ENCODE measurements at places on chromosomes 3 and 15.

GRCh38 chr15:56244038-56244810, 545 bp upstream of the RFX7 start:
- DNase-seq, result peak; percentile 69

DNA sequence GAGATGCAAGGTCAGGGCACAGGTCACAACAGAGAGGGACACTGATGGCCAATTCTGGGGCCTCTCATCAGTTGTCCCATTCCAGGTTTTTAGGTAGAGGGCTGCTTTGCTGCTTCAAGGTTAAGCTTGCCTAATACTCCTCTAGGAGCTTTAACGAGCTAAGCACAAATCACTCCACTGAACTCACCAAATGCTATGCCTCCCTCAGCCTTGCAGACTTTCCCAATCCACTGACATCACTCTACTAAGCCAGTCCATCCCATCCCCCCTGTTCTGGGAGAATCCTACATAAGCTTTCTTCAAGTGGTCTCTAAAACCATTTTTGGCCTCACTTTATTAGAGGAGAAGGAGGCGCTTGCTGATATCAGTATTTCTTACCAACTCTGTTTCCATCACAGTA, 24.8 kb upstream of the PDCD6IP start:
- no peak for DNase-seq

DNA sequence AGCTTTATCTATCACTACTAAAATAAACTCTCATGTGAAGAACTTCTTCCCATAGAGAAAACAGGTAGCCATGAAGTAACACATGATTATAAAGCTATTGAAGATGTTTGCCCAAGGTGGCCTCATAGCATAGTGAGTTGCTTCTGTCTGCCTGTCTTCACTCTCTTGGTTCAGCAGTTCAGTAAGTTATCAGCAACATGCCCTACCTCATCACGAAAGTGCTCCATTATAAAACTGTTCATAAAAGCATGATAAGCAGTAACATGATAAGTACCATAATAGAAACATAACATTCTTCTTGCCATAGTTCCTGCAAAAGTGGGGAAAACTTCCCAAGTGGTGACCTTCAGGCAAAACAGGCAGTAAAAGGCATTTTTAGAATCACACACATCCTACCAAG, 45.6 kb downstream of the MRPL3 start:
- DNase-seq, result no peak

GRCh38 chr3:150236316-150237082, 171.6 kb upstream of the TSC22D2 start:
- no peak for DNase-seq

- no peak for DNase-seq
Measured at GRCh38 chr3:154795582-154795981, 284.5 kb upstream of the MME start.

DNA sequence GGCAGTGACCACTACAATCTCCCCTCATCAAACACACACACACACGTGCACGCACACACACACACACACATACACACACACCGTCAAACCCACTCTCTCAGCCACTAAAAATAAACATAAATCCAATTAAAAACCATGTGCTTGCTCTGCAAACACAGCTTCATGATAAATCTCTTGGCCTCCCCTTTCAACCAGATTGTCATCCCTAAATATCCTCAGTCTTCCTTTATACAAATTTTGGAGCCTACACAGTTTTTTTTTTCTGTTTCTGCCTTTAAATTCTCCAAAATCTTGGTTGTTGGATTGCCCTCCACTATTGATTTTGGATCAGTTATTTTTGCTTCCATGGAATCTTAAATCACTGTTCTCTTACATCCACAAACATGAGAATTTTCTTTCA, 245.6 kb downstream of the SATB1 start:
- DNase-seq, result no peak

DNA sequence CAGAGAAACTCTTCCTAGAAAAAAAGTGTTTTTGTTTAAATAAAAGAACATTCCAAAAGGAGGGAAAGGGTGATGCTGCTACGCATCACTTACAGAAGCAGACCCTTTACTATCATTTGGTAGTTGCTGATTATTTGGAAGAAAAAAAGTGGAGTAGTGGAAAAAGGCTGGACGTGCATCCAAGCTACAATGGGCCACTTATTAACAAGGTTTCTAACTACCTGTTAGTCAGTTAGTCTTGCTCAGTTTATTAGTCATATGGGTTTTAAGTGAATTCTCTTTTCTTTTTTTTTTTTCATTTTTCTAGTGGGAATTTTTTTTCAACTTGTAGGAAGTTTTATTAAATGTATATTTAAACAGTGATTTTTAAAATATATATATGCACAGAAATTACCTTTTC, 866.0 kb downstream of the MCTP2 start:
- DNase-seq, result no peak

DNA sequence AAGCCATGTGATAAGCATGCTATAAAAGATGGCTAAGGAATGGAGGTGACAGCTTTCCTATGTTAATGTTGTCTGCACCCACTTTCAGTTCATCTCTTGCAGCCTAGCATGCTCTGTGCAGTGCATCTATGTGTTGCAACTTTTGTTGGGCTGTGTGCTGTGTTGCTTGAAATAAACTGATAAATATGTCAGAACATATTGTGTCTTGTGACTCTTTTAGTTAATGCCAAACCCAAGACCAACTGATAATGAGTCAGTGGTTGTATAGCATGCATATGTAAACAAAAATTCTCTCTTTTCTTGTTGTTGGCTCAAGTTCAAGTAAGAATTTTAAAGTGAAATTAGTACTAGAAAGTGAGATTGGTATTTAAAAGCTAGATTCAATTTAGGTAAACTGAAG, 37.0 kb upstream of the SCN10A start:
- no peak for DNase-seq

- no peak for DNase-seq
Measured at GRCh38 chr15:90423801-90424319, 35.8 kb downstream of the IQGAP1 start.

GRCh38 chr15:41795996-41796856, 21.9 kb downstream of the MAPKBP1 start:
- no peak for DNase-seq

GRCh38 chr3:52820736-52821135, 9.7 kb downstream of the ITIH4 start:
- peak; percentile 60 for DNase-seq

DNA sequence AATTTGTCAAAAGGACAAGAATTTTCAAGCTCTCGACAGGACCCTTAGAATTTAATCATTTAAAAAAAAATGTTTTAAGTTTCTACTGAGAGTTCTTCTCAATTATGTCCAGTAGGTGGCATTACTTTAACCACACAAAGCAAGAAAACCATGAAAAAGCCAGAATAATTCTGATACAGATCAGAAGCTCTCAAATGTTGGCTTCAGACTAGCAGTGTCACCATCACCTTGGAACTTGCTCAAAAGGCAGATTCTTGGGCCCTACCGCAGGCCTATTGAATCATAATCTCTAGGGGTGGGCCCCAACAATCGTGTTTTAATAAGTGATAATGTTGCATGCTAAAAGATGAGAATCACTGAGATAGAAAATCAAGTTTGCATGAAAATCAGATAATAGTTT, 99.5 kb upstream of the KCNMB2 start:
- no peak for DNase-seq

GRCh38 chr3:177776661-177777101, 579.4 kb upstream of the TBL1XR1 start:
- no peak for DNase-seq
